Umbilical cord (tissue), 2 donors: ENCODE measurements at places on chromosomes 5 and 9. TPM values are rescaled to one million over a fixed set of nuclear protein-coding genes. Genes with fewer than 3 reads are reported as not detected.
A peak's percentile ranks its signal among the peaks of the same experiment; 100 is the strongest.

DNA sequence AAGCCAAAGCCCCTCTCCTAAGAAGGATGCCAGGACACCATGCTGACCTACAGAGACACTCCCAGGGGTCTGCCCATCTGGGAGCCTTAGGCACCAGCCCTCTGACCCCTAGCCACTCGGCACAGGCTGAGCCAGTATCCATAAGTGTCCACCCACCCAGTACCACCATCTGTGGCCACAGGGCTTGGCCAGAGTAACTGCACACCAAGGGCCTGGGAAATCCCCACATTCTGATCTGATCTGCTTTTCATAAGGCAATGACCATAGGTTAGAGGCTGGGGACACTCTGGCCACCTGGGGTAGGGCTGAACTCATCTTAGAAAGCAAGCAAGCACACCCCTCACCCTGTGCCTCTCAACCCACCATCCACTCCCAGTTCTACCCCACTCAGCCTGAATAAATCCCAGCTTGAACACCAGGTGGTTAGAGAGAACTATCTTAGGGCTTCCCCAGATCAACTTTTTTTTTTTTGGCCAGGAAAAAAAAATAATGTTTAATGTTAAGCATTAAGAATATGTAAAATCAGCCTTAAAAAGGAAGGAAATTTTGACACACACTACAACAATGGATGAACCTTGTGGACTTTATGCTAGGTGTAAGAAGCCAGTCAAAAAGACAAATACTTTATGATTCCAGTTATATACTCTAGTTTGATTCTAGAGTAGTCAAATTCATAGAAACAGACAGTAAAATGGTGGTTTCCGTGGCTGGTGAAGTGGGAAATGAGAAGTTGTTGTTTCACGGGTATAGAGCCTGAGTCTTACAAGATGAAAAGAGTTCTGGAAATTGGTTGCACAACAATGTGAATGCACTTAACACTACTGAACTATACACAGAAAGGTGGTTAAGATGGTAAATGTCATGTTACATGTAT lies 6.2 kb downstream of the GNPDA1 start:
- no peak for DNase-seq

GRCh38 chr9:136310273-136311030 lies 6.6 kb upstream of the CCDC187 start:
- DNase-seq = no peak

GRCh38 chr9:5438301-5439162 lies 807 bp upstream of the PLGRKT start:
- DNase-seq = no peak

DNA sequence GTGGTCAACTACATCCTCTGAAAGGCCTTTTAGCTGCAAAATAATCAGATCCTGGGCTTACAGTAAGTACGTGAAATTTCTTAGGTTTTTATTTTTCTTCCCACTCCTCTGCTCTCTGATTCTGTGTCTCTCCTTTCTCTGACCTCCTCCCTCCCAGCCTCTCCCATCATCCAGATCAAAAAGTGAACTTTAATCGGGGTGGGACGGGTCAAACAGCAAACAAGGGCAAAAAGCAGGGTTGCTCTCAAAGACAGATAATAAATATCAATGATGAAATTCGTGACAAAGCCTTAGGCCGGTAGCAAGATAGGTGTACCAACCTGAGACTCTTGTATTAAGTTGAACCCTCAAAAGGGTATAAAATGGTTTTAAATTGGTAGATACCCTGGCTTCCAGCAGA lies 76.1 kb downstream of the RANBP17 start:
- no peak for DNase-seq

GRCh38 chr9:112421771-112422222 lies 41.9 kb downstream of the HSDL2 start:
- peak; percentile 8 for DNase-seq

DNA sequence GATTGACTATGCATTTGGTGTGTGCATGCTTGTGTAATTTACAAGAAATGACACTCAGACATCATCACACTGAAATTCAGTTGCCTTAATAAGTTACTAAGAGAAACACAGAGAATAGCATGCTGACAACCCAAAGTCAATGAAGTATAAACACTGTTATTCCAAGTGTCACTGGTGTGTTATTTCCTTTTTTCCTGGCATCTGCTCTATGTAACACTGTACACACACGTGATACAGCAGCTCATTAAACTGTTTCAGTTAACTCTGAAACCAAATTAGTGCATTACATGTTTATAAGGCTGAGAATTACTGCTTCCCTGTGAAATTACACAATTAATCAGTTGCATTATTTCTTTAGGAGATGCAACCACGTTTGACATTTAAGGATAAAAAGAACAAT lies 252.7 kb downstream of the EFNA5 start:
- DNase-seq = no peak

DNA sequence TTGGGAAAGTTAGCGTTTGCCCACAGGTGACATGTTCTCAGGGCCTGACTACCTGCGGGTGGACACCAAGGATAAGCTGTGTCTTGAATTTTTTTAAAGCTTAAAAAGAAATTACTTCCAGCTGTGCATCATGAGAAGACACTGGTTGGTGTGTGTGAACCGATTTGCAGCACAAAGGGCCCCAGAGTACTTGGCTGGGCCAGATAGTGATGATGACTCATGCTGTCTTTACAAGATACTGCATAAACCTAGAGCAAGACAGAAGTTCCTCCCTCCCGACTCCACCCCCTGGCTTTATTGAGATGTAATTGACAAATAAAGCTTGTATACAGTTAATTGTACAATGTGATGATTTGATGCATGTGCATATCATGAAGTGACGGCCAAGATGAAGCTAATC lies 212.8 kb downstream of the NXNL2 start:
- DNase-seq = peak; percentile 95

DNA sequence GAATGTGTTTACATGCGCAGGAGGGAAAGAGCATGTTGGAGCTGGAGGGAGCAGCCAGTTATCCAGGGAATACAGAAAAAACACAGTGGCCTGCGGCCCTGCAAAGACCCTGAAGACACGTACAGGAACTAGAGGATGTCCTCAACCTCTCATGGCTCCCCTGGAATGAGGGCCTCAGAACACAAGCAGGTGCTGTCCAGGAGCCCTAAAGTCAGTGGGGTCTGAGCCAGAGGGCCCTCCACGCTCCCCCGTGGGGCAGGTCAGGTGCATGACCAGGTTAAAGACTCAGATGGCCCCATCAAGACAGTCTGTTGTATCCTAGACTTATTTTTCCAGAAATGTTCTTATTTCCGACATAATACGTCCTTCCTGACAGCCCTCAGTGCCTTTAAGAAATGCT lies 106.9 kb downstream of the ROR2 start:
- no peak for DNase-seq

- DNase-seq = peak; percentile 81
Observed at GRCh38 chr5:82164176-82164976, 113.8 kb downstream of the RPS23 start.

OR1K1 gene
- not detected for total RNA-seq

TEX48 gene
- total RNA-seq = not detected
